Activated gamma-delta T cell treated with Interleukin-2 at 50 U/mL for 16 hours (primary cell): ENCODE measurements at places on chromosomes 2 and 18.

- DNase-seq, result no peak
Observed at GRCh38 chr18:25310045-25310444, 41.9 kb downstream of the ZNF521 start.

DNA sequence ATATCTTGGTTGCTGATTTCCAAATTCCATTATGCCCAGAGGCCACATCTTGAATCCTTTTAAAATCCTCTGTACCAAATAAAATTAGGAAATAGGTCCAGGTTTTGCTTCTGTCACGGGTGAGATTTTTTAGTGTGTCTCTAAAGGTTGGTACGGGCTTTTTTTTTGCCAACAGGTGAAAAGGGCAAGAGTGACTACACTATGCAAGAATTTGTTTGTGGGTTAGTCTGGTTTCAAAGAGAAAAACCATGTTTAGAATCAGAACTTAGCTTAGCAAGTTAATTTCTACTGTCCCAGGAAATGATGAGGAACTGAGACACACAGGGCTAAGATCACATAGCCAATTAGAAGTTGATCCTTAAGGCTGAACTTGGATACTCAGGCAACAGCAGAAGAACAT lies 41.7 kb downstream of the POLR1A start:
- DNase-seq, result no peak

DNA sequence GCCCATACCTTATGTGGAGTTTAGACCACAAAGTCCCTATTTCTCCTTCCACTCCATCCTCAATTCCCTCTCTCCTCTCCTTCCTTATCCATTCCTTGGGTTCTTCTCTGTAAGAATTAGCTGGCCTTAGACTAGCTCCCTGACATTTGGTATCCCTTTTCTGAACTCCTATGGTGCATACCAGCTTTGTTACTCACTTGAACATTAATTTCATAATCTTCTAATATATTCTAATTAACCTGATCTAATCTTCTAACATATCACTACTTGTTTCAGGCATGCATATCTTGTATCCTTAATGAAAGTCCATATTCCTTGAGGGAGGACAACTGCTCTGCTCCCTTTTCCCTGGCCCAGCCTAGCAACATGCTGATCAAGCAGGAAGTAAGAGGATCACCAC lies 66.4 kb downstream of the EHD3 start:
- no peak for DNase-seq

DNA sequence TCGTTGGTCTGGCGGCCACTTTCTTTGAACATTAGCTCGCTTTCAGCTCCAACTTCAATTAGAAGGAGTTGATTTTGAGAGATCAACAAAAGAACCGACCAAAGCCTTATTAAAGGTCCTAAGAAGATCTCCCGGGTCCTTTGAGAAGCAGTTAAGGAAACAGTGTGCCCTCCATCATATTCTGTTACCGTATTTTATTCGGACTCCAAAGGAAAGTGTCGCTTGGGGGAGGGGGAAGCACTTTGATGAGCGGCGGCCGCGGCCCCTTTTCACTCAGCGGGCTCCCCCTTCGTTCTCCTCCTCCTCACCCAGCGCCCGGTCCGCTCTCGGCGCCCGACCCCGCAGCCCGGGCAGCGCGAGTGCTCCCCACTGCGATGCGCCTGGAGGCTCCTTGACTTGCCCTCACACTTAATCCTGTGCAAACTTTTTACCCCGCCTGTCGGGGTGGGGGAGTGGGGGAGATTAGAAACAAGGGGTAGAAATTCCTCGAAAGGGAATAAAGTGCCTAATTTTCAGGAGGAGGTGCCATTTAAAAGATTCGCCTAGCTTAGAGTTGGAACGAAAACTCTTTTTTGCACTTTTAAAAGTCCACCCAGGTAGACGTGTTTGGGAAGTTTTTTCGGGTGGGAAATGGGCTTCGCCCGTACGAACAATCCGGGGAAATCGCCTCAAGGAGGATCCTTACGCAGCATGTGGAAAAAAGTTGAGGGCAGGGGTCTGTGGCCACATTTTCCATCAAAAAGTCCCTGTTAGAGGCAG lies 1.2 kb upstream of the OTX1 start:
- no peak for DNase-seq

GRCh38 chr2:95348609-95349567 lies 51.7 kb downstream of the KCNIP3 start:
- DNase-seq, result no peak
